ENCODE measurements at places on chromosomes 5 and 9.
A peak's percentile ranks its signal among the peaks of the same experiment; 100 is the strongest.

DNA sequence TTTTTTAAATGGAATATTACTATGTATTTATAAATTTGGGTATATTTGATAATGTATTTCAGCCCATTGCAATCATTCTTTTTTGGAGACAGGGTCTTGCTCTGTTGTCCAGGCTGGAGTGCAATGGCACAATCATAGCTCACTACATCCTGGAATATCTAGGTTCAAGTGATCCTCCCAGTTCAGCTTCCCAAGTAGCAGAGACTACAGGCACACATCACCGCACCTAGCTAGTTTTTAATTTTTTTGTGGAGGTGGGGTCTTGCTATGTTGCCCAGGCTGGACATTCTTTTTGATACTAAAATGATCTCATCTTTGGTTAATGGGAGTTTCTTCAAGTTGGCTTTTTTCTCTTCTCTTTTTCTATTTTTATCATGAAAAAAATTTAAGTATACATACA, 91.3 kb downstream of the UNC13B start:
- DNase-seq, result no peak

DNA sequence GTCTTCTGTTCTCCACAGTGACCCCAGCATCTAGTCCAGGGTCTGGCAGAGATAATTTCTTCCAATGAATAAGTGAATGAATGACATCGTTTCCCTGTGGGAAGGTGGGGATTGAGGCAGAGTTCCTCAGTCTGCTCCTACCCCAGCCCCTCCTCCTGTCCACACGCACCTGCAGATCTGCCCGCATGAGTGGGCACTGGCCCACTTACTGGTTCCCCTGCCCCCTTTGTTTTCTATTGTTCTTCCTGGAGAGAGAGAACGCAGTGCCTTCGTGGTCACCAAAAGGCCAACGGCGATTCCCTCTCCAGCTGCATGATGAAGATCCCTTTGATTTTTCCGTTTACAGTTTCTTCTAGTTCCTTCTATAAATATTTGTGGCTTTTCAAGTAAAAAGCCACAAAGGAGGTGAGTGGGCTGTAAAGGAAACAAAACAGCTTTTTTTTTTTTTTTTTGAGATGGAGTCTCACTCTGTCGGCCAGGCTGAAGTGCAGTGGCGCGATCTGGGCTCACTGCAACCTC, 5.8 kb upstream of the FPGS start:
- DNase-seq, result no peak

DNA sequence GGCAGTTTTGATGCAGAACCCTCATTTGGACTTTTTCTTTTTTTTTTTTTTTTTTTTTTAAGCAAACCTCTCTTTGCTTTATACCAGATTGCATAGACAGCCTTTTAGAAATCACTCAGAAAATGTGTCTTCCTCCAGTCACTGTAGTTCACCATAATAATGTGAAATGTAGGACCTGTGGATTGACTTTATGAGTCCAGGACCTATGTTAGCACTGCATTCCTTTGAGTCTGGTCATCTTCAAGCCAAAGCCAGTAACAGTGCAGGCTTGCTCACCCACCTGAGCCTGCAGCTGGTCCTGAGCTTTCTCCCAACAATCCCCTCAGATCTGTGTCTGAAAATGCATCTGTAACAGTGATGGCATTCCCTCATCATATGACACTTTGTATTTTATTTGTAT, 110.7 kb upstream of the NFIL3 start:
- DNase-seq, result no peak

DNA sequence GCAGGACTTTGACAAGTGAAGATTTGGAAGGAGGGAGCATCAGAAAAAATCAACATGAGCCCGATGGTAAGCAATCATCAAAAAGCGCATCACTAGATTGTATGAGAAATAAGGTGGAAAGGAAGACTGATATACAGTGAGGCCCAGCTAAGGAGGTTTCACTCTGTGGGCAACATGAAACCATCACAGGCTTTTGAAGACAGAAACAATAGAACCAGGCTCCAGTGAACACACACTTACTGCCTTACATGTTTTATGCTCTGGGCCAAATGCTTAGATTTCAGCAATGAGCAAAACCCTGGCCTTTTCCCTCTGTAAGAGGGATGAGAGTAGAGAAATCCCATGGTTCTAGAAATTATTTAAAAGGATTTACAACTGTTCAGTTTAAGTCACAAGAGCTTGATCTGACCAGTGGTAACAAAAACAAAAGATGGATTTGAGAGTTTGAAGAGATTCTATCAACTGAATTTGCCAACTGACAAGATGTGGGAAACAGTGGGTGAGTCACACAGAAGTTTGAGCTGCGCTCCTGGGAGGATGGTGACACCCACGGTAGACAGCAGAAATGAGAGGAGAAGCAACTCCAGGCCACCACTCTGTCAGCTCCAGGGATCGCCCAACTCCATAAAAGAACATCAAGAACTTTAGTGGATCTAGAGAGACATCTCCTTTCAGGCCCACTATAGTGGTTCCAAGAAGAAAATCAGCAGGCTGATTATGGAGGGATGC, 261.8 kb downstream of the MCTP1 start:
- DNase-seq, result no peak

- DNase-seq, result no peak
Measured at GRCh38 chr9:92807031-92807756, 42.6 kb upstream of the BICD2 start.

DNA sequence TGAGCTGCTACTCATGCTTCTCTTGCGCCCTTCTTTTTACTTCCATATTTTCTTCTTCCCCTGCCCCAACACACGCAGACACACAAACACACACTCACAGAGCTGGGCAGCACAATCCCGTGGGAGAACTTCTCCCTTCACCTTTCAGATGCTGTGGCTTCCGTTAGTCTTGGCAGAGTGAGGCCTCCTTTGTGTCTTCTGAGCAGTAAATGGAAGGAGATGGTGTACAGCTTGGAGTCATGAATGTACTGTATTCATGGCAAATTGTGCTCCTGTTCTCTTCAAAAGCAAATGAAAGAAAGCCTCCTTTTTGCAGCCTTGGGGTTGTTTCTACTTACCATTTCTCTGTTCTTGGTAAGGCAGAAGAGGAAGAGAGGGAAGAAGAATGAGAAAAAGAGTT, 456.6 kb upstream of the TLE4 start:
- DNase-seq, result no peak

DNA sequence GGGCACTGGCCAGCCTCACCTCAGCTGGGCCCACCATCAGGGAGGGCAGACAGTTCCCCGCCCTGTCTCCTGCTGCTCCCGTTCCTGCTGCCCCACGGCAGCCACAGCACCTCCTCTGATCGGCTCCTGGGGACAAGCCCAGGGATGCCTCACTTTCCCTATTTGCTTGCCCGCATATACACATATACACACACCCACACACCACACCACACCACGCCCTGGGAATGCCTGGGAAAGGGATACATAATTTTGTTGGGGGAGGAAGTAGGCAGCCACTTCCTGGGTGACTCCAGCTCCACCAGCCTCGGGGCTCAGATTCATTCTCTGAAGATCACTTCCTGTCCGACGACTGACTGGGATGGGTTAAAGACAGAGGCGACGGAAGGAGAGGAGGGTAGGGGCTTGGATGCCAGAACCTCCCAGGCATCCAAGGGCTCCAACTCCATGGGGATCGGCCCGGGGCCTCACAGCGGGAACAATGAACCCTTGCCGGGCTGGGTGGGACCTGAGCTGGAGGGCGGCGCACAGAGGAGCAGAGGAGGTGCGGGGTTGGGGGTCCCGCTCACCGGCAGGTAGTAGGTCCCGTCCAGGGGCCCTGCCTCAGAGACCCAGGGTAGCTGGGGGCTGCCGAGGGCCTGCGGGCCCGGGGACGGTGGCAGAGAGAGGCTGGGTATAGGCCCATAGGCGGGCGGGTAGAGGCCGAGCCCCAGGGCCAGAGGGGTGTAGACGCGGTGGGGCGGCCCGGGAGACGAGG, 2.0 kb upstream of the MZB1 start:
- no peak for DNase-seq

DNA sequence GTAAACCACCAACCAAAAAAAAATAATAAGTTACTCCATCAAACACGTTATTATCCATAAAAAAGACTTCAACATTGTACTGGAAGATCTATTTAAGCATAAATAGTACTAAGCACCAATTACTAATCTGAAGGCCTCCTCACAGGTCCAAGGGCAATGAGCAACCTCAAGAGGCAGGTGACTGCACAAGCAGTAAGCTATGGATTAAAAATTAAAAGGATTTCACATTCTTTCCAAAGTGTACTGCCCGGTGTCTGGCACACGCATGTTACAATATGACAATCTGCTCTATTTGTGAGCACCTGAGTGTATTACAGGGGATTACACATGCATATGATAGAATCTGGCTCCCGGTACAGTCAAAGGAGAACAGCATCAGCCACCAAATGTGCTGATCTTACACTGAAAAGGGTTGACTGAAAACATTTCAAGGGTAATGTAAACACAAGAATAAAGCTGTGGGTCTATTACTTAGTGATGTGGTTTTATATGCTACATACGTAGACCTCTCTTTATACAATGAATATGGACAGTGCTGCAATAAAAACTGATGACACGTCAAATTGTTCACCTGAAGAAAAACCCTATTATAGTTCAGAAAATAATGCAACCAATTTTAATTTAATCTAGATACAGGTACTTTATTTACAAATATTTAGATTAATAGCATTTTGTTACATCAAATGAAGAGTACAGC, 22.8 kb downstream of the RAB14 start:
- no peak for DNase-seq

DNA sequence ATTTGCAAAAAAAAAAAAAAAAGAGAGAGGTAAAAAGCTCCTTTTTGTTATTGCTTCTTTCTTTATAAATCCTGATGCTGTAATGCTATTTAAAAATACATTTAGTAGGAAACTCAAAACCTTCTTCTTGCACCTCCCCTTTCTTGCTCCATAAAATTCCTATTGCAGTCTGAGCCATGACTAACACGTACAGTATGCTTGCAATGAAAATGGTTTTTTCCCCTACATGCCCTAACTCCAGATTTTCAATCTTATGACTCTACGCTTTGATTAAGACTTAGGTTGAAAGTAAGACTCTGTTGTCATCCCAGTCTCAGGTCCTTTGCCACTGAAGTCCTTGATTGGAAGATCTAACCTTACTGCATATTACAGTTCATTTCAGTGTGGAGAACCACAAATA, 23.9 kb downstream of the FGF10 start:
- no peak for DNase-seq

DNA sequence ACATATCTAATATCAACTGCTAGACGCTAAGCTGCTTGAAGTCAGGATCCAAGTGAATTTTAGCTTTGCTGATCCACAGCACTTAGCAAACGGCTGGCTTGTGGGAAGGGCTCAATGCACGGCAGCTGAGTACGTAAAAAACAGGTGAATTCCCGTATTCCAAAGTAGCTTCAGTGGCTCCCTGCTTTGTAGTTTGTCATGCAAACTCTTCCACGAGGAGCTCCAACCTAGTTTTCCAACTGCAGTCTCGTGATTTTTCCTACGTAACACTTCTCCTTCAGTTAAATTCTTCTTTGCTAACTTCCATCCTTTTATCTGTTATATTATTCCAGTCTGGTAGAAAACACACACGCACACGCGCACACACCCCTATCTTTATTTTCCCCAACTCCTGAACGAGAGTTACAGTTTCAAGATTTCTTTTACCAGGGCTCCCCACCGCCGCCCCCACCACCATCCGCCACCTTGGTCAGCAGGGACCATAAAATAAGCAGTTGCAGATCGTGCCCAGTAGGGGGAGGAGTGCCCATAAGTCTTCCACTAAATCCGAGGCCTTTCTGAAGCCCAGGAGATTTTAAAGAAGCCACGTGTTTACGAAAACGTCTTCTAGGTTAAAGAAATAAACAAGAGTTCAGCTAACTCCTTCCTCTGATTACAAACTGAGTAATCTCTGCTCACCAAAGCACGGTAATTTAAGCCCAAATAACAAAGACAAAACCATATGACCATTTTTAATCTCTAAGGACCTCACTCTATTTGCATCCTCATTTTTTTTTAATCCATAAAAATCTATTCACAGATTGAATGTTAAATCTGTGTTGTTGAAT, 34.8 kb upstream of the TRIO start:
- peak; percentile 32 for DNase-seq

DNA sequence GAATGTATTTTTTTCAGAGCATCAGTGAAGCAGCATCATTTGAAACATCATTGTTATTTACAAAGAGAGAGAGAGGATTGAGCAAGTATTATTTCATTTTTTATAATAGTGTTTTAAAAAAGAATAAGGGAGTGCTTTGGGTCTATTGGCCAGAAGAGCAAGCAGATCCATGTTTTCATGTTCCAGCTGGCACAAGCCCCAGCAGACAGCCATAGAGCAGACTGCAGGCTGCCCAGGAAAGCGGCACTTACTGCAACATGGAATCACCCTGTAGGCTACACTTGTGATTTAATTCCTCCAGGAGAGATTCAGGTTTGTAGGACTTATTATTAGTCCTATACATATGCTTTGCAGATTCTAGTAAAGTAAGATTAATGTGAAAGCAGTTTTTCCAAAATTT, 407.0 kb upstream of the GRAMD2B start:
- no peak for DNase-seq

DNA sequence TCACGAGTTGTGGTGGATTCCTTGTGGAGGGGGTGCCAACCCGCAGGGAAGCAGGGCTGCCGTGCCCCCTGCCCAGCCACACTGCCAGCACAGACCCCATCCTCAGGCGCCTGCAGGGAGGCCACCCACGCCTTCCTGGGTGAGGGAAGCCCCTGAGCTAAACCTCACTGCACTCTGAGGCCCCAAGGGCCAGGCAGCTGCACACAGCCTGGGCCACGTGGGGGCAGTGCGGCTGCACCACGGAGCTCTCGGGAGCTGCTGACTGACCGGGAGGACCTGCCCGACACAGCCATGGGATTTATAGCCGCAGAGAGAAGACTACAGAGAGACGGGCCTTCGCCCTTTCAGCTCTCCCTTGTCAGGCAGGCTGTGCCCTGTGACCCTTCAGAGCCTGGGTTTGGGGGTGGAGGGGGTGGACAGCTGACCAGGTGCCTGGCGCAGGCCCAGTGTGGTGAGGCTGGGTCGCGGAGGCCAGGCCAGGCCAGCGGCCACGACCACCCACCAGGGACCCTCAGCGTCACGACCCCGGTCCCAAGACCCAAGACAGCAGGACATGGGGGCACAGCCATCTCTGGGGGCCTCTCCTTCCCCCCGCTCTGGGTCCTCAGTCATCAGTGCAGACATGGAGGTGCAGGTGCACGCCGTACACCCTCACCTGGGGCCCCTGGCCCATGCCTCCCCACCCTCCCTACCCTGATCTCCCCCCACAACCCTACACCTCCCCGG, 4.3 kb upstream of the AHRR start:
- peak; percentile 33 for DNase-seq

GRCh38 chr9:22158927-22159346, 149.8 kb upstream of the CDKN2B start:
- no peak for DNase-seq
